Frontal cortex (tissue), 4 donors: ENCODE measurements at places on chromosomes 3 and 15. TPM values are rescaled to one million over a fixed set of nuclear protein-coding genes. Genes with fewer than 3 reads are reported as not detected.

KCNAB1 gene
- total RNA-seq: 31.4 TPM

CLRN1 gene
- total RNA-seq: not detected

GPR149 gene
- total RNA-seq: 7.7 TPM

ABHD6 gene
- total RNA-seq: 22.4 TPM

- no peak for DNase-seq
Measured at GRCh38 chr3:38738630-38739395, 77.2 kb downstream of the SCN10A start.

ALDH1L1 gene
- 1.6 TPM for total RNA-seq

GRCh38 chr15:43516185-43516584 is 1.2 kb upstream of the MAP1A start:
- no peak for DNase-seq

- no peak for DNase-seq
Measured at GRCh38 chr15:65197337-65197645, 12.1 kb upstream of the CLPX start.

MORF4L1 gene
- 1,097 TPM for total RNA-seq

BTLA gene
- total RNA-seq: under 0.01 TPM

- no peak for DNase-seq
Measured at GRCh38 chr3:104368760-104369159, 997.9 kb upstream of the ALCAM start.

PLS1 gene
- total RNA-seq: 2.4 TPM

- no peak for DNase-seq
Measured at GRCh38 chr15:35958021-35958420, 412.1 kb upstream of the DPH6 start.

DNA sequence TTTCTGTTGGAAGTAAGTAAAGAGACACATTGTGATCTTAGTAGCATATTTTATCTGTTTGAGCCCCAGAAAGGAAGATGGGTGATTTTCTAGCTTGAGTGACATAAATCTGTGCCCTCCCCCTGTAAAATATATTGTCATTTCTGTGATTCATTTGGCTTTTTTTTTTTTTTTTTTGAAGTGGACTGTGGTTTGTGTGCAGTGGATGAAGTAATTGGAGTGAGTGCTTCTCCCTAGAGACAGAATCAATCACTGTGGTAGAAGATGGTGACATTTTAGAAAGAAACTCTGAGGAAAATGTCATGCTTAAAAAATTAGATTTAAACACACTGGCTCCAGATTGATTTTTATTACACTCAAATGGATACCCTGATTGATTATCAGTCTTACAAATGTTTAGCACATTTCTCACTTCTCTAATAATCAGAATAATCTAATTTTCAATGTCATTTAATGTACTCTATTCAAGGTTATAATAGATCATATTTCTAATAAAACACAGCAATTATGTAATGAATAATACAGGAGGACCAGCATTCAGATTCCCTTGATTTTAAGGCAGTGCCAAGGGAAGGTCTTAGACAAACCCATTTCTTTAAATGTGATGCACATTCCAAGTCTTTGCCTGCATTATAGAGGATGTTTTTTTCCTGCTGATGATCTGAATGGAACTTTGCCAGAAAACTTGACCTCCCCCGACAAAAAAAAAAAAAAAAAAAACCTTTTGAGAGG is 116.6 kb downstream of the TOP2B start:
- no peak for DNase-seq

- no peak for DNase-seq
Measured at GRCh38 chr3:43874290-43874689, 183.6 kb downstream of the ABHD5 start.

GRCh38 chr3:66035763-66036477 is 2.8 kb downstream of the MAGI1 start:
- DNase-seq: no peak

DNA sequence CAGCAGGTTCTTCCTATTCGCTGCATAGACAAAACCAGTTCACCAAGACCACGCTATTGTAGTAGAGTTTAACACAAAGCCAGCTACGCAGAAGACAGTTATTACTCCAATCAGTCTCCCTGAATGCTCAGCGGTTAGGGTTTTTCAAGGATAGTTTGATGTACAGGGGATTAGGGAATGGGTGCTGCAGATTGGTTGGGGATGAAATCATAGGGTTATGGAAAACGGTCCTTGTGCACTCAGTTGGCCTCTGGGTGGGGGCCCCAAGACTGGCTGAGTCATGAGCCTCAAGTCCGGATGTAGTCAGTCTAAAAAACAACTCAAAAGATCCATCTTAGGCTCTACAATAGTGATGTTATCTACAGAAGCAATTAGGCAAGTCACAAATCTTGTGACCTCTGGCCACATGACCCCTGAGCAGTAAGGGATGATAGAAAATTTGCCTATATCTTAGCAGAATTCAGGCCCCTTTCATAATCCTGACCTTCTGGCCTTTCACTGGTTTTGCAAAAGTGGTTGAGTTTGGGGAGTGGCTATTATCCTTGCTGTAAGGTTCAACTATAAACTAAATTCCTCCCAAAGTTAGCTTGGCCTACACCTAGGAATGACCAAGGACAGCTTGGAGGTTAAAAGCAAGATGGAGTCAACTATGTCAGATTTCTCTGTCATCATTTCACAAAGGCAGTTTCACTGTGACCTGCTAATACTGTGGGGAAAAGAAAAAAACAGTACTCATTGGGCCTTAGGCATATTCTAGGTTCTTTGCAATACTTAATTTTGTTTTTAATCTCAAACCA is 57.7 kb downstream of the LIPC start:
- no peak for DNase-seq

DNA sequence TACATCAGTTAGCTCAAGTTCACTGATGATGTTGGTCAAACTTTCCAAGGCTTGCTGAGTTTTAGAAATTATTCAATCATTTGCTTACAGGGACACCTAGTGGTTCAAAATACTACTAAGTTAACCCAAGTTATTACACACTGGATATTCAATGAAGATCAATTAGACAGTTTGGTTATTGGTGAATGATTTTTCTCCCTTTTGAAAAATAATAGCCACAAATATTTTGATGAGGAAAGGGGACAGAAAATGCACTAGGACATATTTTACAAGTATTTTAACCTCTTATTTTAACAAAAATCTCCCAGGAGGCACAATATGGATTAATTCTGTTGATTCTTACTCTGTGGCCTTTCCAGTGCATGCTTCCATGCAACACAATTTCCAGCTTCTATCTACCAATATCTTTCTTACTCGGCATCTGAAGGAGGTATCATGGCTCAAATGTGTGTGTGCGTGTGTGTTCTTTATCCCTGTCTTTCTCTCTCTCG is 20.1 kb upstream of the GOLGA6L2 start:
- DNase-seq: peak; percentile 41

- no peak for DNase-seq
Measured at GRCh38 chr15:67166280-67167009, 88.0 kb downstream of the AAGAB start.

- no peak for DNase-seq
Measured at GRCh38 chr3:186476541-186476940, 67.6 kb downstream of the CRYGS start.

STAC gene
- 6.5 TPM for total RNA-seq

GRCh38 chr15:58951388-58952007 is 18.0 kb upstream of the SLTM start:
- DNase-seq: no peak

GRCh38 chr15:32866454-32867312 is 148.9 kb downstream of the GREM1 start:
- no peak for DNase-seq

UTS2B gene
- 0.41 TPM for total RNA-seq

GRCh38 chr3:89954137-89954536 is 846.7 kb downstream of the EPHA3 start:
- no peak for DNase-seq

- DNase-seq: peak; percentile 22
Measured at GRCh38 chr3:113912552-113913236, 35.1 kb upstream of the ZDHHC23 start.

DNA sequence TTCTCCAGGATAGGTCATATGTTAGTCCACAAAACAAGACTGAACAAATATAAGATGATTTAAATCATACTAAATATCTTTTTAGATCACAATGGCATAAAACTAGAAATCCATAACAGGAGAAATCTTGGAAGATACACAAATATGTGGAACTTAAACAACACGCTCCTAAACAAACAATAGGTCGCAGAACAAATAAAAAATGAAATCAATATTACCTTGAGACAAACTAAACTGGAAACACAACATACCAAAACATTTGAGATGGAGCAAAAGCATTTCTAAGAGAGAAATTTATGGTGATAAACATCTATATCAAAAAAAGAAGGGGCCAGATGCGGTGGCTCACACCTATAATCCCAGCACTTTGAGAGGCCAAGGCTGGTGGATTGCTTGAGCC is 8.3 kb upstream of the TMCO5A start:
- no peak for DNase-seq

- no peak for DNase-seq
Measured at GRCh38 chr3:66572090-66572675, 71.4 kb upstream of the LRIG1 start.

ITIH4 gene
- 6.1 TPM for total RNA-seq

GOLGA8Q gene
- total RNA-seq: not detected

- DNase-seq: no peak
Measured at GRCh38 chr3:55204417-55204816, 276.6 kb upstream of the LRTM1 start.

DNA sequence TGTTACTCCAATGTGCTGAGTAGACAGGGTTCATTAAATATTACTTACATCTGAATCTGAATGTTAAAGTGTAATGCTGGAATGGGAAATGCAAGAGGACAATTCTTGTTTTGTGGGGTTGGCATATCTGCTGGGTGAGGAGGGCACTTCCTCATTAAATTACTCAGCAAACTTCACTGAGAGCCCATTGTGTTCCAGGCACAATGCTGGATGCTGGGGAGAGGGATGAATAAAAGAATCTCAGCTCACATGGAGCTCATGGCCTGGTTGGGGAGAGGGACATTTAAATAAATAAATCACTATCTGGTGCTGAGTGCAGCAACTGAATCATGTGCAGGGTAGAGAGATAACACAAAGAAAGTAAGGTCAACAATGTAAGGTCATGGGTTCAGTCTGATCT is 199.2 kb upstream of the CFAP20DC start:
- DNase-seq: no peak

DNA sequence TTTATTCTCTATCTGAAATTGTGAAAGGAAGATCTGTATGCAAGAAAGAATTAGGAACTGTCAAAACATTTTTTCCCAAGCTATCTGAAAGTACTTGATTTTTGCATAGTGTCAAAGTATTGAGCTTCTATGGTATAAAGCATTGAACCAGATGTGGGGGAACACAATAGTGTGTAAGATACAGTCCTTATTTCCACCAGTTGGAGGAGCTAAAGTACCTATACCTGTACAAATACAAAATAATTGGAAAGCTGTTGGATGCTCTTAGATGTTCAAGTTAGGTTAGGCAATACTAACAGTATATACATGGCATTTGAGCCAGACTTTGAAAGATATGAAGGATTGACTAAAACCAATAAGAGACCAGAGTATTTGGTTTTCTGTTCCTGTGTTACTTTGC is 148.4 kb downstream of the B3GALNT1 start:
- DNase-seq: no peak

CHRM5 gene
- 0.41 TPM for total RNA-seq

DNA sequence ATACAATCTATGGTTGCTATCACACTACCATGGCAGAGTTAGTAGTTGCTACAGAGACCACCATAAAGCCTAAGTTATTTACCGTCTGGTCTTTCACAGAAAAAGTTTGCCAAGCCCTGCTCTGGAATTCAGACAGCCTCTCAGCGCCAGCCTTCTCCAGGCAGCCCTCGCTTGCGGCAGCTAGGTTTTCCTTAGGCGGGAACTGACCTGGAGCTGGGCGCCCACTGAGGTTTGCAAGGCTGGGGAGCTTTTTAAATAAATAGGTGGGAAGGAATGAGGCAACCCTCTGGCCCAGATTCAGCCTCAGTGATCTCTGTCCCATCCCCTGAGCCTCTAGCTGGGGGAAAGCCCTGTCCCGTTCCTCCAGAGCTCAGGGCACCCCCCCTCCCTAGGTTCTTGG is 1.2 kb downstream of the CTSH start:
- DNase-seq: no peak

DNA sequence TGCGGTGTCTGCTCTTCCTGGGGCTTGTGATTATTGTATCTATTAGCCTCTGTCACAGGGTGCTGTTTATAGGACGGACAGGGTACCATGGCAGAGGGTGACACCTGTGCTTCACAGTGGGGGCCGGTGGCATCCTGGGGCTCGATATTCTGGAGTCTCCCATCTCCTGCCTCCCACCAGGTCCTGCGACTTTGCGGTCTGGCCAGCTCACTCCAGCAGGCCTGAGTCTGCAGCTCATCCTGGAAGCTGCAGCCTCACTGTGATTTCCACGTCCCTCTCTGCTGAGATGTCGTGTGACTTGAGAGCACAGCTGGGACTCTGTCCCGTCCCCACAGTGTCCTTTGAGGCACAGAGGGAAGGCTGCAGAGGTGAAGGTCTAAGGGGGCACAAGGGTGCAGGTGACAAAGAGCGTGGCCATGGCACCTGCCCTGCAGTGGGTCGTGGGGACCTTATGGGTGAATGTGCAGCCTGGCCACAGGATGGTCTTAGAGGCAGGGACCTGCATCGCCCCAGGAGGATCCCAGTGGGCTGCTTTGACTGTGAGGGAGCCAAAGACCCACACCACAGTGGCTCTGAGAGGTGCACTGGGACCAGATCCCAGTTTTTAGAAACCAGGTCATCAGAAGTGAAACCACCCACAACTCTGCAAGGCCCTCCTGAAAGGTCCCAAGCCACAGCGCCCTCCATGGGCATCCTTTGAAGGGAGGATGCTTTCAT is 172.8 kb downstream of the KLF13 start:
- no peak for DNase-seq
